ENCODE measurements at places on chromosomes 12 and 14.
A peak's percentile ranks its signal among the peaks of the same experiment; 100 is the strongest.

- DNase-seq: no peak
Measured at GRCh38 chr12:89863968-89864367, 155.3 kb upstream of the ATP2B1 start.

DNA sequence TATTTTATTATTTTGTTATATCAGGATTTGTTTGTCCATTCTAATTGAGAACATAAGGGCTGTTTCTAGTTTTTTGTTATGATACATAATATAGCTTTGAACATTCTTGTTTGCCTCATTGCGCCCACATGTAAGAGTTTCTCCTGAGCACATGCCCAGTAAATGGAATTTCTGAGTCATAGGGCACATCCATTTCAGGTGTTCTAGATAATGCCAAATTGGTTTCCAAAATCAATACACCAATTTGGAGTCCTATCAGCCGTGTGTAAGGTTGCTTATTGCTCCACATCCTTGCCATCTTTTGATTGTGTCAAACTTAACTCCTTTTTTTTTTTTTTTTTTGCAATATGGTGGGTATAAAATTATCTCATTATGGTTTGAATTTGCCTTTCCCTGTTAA lies 97.9 kb upstream of the RESF1 start:
- peak; percentile 11 for DNase-seq

- no peak for DNase-seq
Measured at GRCh38 chr14:72024504-72024903, 92.3 kb downstream of the RGS6 start.

GRCh38 chr12:1080520-1081223 lies 89.6 kb downstream of the ERC1 start:
- no peak for DNase-seq

DNA sequence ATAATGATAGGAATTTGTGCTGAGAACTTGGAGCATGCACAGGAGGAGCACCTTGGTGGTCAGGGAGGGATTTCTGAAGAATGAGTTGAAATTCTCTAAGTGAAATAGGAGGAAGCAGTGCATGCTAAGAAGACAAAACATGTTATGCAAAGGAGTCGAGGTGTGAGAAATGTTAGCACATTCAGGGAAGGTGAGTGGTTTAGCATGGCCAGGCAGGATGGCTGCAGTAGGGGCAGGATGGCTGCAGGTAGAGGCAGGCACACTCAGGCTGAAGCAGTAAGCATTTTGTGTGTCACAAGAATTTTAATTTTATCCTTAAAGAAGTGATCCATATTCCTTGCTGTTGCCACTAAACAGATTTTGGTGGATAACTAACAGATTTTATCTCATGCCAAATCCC lies 46.3 kb downstream of the CATSPERB start:
- no peak for DNase-seq

- DNase-seq: no peak
Measured at GRCh38 chr14:97155814-97156213, 358.6 kb downstream of the VRK1 start.

- DNase-seq: no peak
Measured at GRCh38 chr14:63996625-63997220, 143.9 kb downstream of the SYNE2 start.

GRCh38 chr14:103909531-103910261 lies 18.6 kb upstream of the TDRD9 start:
- DNase-seq: no peak

DNA sequence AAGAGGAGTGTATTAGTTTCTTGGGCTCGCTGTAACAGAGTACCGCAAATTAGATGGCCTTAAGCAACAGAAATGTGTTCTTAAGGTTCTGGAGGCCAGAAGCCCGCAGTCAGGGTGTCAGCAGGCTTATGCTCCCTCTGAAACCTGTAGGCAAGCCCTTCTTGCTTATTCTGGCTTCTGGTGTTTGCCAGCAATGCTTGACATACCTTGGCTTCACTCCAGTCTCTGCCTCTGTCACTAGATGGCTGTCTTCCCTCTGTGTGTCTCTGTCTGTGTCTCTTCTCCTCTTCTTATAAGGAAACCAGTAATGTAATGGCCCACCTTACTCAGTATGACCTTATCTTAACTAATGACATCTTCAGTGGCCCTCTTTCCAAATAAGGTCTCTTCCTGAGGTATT lies 85.1 kb downstream of the DERA start:
- DNase-seq: peak; percentile 71

- no peak for DNase-seq
Measured at GRCh38 chr14:50026396-50026795, 90.0 kb downstream of the VCPKMT start.

DNA sequence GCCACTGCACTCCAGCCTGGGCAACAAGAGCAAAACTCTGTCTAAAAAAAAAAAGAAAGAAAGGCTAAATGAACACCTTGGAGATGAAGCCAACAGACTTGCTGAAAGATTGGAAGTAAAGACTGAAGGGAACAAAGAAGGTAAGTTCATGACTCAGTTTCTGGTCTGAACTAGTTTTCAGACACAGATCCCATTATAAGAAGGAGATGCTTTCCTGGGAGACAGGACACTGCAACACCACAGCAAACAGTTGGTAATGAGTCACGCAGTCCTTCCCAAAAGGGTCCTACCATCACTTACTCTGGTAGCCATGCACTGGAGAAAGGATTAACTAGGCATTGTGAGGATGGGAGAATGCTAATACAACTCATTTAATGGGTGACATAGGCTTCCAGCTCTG lies 97.2 kb downstream of the SSPN start:
- DNase-seq: no peak

DNA sequence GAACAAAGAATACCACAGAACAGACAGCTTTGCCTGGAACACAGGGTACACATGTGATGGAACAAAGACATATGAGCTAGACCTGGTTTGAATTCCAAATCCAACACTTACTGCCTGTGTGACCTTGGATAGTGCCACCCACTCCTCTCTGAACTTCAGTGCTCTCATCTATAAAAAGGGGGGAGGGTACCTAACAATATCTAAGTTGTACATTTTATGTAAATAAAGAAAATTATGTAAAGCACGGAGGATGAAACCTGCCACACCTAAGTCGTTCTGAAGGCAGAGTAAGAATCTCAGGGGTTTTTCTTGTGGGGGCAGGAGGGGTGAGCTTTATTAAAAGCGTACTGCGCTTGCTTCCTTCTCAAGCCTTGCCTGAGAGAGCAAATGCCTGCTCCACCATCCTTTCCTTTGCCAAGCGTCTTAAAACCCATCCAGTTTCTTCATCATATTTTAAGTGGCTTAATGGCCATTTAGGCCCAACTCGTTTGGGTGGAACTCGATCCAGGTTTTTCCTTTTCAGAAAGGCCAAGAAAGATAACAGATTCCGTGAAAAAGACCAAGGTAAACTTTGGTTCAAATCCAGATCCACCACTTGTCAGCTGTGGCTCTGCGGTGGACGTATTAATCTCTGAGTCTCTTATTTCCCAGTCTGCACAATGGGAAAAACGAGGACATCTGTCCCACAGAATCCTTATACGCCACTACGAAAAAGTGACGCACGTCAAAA lies 946 bp downstream of the DDX24 start:
- DNase-seq: no peak

- DNase-seq: peak; percentile 74
Measured at GRCh38 chr12:113203852-113204760, 17.2 kb upstream of the TPCN1 start.

DNA sequence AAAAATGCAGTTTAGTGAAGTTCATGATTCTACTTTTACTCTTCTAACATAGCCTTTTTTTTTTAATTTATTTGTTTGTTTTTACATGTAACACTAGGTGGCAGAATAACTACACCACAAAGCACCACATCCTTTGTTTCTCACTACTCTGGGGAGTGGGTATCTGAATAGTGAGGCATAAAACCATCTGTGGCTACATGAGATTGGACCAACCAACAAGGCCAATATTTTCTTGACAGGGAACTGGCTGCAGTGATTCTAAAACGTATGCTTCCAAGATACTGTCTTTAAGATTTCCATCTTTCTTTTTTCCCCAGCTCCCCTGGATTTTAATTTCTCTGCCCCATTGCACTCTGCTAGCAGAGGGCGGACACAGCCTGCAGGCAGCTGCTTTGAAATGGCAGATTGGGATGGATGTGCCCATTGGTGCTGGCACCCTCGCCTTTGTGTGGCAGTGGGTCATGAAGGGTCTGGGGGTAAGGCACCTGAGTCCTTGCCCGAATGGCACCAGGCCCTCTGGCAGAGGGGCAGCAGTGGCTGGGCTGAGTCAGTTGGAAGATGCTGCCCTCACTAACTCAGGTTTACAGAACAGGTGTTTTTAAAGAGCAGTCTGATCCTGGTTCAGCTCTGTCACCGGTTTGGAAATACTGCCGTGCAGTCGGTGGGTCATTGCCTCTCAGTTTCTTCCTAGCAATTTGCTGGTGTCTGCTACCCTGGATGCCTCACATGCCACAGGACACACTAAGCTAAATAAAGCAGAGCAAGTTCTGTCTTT lies 429.1 kb downstream of the RAD51B start:
- DNase-seq: peak; percentile 81

DNA sequence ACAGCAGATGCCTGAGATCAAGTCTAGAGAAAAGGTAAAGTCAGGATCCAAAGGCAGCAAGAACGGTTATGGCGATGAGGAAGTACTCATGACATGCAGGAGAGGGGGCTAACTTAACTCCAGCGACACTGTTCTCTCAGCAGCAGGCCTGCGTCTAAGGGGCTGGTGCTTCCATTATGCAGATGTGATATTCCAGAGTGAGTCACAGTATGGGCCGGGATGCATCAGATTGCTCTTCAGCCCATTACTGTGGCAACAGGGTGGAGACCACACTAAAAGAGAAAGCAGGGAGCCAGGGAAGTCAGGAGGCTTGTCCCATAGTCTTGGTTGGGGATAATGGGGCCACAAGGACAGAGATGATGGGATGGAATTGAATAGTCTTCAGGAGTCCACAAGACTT lies 151.8 kb upstream of the NTF3 start:
- no peak for DNase-seq

GRCh38 chr12:105860561-105861207 lies 278.1 kb downstream of the NUAK1 start:
- no peak for DNase-seq

- DNase-seq: no peak
Measured at GRCh38 chr12:41142376-41142775, 45.7 kb upstream of the PDZRN4 start.

DNA sequence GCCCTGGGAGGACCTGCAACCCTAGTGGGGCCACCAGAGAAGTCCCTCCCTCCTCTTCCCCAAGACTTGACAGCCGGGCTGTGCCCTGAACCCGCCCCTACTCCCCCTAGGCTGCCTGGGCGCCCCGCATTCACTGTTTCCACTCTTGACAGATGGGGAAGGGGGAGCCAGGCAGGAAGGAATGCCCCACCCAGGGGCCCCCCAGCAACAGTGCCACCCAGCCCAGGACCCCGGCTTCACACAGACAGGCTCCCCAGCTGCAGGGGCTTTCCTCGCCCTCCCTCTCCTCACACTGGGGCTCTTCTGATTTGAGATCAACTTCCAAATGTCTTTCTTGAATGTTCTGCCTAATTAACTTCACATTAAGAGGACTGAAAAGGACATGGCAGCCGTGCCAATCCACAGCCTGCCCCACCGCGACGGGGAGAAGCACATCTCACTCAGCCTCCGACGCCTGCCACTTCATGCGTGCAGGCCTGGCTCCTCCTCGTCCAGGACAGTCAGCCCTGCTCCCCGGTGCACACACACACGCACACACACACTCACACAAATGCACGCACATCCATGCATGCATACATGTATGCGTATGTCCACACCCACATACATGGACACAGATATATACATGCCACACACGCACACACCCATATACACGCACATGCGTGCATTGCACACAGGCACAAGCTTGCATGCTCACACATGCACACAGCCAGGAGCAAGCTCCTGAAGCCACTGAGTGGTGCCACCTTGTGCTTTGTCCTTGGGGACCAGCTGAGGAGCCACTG lies 19.6 kb upstream of the C14orf180 start:
- no peak for DNase-seq

DNA sequence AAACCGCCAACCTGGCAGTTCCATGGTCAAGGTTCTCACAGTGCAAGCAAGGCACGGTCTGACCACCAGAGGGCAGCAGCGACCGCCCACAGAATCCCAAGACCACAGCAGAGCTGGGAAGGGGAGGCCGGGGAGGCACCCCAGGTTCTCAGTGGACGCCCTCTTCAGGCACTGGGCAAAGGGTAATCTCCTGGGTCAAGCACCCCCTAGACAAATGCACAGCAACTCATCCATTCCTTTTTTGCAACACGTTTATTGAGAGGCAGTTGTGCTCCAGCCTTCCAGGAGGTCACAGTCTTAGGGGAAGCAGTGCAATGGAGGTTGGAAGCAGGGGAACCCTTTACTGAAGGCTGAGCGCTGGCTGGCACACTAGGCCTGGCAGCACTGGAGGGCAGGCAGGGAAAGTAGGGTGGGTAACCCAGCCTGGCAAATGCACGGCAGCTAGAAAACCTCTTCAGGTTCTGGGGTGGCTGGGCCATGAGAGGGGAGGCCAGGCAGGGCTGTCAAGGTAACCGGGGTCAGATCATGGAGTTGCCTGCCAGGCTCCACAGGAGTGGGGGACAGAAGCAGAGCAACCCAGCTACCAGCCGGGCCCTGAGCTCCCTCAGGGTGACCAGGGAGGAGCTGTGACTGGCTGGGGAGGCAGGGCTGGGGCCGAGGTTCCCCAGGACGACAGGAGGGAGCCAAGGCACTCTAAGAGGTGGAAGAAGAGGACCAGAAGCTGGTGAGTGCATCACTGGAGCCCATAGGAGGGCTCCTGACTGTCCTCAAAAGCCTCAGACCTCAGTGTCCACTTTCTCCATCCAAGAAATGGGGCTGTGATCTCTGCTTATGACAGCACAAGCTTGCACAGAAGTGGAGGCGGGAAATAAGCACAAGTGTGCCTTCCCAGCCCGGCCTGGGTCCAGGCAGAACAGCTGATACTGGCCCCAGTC lies 1.8 kb upstream of the RHOF start:
- DNase-seq: peak; percentile 79

- DNase-seq: no peak
Measured at GRCh38 chr14:31864937-31865855, 211.9 kb upstream of the ARHGAP5 start.

- DNase-seq: no peak
Measured at GRCh38 chr14:31945074-31945613, 132.0 kb upstream of the ARHGAP5 start.

DNA sequence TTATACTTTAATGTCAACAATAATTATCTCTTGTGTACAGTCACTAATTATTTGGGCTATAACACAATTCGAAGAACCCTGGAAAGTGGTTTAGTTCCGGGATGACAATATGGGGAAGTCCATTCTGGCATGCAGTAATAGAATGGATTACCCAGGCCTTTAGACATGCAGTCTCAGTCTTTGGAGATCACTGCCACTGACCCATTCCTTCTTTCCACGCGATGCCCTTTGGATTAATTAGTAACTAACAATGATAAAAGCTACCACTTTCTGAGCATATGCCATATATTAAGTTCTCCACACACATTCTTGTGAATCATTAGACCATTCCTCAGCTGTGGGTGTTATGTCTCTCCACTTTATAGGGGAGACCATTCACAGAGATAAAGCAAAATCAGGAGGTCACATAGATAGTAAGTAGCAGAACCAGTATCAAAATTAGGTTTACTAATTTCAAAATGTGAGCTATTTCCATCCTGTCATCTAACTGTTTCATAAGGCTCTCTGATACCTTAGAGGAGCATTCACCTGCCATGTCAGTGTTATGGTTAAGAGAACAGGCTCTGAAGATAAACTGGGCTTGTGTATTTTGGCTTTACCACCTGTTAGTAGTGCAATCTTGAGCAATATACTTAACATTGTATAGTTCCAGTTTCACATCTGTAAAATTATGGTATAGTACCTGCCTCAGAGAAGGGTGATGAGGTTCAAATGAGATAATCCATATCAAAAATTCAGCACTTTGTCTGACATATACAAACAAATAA lies 27.2 kb upstream of the KCNJ8 start:
- no peak for DNase-seq

GRCh38 chr12:45010059-45010458 lies 40.8 kb downstream of the DBX2 start:
- DNase-seq: no peak
